ENCODE measurements at places on chromosomes 12 and 14. TPM values are rescaled to one million over a fixed set of nuclear protein-coding genes. Genes with fewer than 3 reads are reported as not detected.

Gene PRKAG1
- 50.3 TPM for total RNA-seq

GRCh38 chr12:15417691-15418090, 95.4 kb downstream of the PTPRO start:
- no peaks in the 10 kb centered on the region for H3K36me3 ChIP-seq
- H3K4me1 ChIP-seq: no peaks in the 10 kb centered on the region
- H3K27ac ChIP-seq: no peak overlapping the region
- no peak for DNase-seq

DNA sequence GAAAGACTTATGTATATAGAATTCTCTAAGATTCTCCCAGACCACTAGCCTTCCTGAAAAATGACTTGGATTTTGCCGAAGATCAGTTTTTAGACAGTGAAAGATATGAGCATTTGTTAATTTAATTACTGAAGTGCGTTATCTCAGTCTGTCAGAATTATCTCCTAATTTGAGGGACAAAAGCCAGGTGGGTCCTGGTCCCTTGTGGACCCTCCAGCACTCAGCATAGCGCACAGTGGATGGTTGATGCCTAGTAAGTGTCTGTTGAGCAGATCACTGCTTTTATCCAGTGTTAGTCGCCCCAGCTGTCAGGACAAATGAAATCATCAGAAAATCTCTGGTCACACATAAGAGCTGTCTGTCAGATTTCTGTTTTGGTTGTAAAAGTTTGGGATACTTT, 80.4 kb downstream of the EML1 start:
- H3K27ac ChIP-seq: no peak overlapping the region
- H3K27me3 ChIP-seq: no peaks in the 10 kb centered on the region
- peaks cover 3% of the 10 kb centered on the region for H3K4me1 ChIP-seq
- H3K36me3 ChIP-seq: no peaks in the 10 kb centered on the region
- DNase-seq: no peak

GRCh38 chr14:34785223-34786006, 71.0 kb upstream of the CFL2 start:
- H3K27ac ChIP-seq: no peak overlapping the region
- no peak overlapping the region for H3K4me3 ChIP-seq
- H3K27me3 ChIP-seq: no peaks in the 10 kb centered on the region
- no peaks in the 10 kb centered on the region for H3K4me1 ChIP-seq
- H3K36me3 ChIP-seq: peaks cover 9% of the 10 kb centered on the region

DNA sequence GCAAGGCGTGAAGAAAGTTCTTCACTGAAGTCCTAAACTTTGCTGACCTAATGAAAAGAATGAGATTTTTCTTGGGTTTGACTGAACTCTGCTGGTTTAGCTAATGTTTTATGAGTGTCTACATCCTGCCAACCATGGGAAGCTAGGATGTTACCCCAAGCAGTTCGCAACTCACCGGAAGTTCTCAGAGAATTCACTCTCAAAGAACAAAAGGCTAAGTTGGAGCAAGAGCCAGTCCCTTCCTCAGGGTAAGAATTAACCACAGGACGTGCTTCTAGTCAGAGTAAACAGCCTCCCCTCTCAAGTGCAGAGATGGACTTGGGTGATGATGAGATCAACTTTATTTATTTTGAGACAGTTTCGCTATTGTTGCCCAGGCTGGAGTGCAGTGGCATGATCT, 37.3 kb downstream of the TCHP start:
- peaks cover 26% of the 10 kb centered on the region for H3K36me3 ChIP-seq
- no peak for DNase-seq
- H3K4me3 ChIP-seq: no peak overlapping the region

DNA sequence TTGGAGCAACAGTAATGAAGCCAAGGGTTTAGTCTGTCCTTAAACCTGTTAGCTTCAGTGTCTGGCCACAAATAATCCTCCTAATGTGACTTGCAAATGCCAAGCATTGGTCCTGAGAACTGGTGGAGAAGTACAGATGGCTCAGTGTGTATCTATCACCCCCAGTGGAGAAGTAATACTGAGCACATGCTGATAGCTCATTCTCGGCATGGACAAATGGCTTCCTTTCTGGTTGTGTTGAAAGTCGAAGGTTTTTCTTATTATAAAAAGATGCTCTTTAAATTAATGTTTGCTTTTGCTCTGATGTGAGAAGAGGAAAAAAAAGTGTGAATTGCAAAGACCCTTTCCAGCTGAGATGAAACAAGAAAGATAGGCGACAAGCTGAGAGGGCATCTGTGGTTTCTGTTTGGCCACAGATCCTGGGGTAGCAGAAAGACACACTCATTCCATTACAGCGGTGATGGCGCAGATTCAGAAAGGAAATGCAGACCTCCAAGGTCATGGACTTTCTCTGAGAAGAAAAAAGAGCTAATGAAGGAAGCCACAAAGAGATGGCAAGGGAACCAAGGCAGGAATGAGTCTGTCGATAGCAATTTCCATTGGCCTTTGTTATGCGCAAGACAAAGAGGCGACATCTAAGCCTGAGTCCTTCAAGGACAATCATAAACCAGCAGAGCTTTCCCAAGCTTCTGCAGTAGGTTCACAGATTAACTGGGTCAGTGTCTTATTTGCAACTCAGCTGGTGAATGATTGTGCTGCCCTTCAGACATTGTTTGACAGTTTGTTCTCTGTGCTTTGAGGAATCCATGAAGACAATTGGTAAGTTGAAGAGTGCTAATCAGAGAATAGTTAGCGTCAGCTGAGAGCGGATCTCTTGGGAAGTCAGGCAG, 155.5 kb upstream of the RGS6 start:
- H3K4me1 ChIP-seq: no peaks in the 10 kb centered on the region
- no peak overlapping the region for H3K4me3 ChIP-seq
- no peak for DNase-seq
- no peaks in the 10 kb centered on the region for H3K27me3 ChIP-seq
- H3K27ac ChIP-seq: no peak overlapping the region
- H3K36me3 ChIP-seq: no peaks in the 10 kb centered on the region

DNA sequence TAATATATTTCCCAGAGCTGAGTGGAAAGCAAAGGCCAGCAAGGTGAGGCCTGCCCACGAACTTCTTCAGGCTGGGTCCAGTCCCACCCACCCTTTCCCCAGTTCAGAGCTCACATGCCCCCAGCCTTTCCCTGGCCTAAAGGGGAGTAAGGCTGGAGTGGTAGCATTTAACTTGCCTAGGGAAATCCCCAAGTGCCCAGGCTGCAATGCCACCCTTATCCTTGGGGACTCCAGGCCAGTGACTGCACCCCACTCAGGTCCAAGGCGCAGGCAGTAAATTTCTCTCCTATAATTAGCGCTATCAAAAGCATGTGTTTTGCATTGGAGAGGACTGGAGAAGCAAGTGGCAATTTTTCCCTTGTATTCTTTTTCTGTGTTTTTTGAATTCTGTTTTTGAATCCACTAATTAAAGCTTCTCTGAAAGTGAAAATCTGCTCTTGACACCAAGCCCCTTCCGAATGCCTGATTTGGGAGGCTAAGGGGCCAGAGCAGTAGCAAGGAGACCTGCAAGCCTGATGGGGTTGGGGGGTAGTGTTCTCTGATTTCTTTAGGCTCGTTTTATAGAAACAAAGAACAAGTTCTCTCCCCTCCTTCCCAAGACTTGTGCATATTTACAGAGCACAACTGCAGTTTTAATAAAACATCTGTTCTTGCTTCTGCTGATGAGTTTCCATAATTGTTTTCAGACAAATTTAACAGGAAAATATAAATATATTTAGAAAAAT, 3.5 kb upstream of the HOXC6 start:
- no peak overlapping the region for H3K4me3 ChIP-seq
- no peaks in the 10 kb centered on the region for H3K4me1 ChIP-seq
- H3K27me3 ChIP-seq: peaks cover 80% of the 10 kb centered on the region
- H3K36me3 ChIP-seq: no peaks in the 10 kb centered on the region
- DNase-seq: no peak
- H3K27ac ChIP-seq: no peak overlapping the region

Gene SYCP3
- not detected for total RNA-seq

Data from thyroid gland (tissue), 4 donors.